ENCODE measurements at places on chromosomes 3 and 15.

GRCh38 chr3:32261545-32261944 is 23.1 kb downstream of the CMTM8 start:
- no peak for DNase-seq

DNA sequence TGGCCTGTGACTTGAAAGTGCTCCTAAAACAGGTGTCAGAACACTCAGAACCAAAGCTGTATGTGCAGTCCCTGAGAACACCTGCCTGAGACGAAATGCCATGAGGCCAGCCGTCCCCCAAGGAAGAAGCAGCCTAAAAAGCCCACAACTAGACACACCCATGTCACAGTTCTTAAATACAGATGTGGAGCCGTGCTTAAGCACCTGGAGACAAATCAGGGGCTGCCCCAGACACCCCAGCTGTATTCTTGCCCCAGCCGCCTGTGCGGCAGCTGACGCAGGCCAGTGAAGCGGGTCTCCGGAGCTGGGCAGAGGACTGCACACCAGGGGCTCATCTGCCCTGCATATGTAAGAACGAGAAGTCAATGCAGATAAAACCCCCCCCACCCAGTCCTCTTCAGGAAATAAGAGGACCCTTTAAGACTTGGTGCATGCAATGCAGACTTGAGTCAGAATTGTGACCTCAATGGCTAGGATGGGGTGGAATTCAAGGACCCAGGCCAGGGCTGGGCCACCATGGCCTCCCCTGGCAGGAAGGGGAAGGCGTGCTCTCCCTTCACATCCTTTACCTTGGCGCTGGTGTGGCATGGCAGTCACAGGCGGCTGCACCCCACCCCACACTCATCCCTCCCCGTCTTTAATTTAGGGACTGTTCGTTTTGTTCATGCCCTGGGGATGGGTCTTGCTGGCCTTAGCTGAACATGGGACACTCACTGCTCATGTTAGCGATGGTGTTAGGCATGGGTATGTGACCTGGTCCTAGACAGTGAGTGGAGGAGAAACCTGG is 27.7 kb upstream of the PLXNA1 start:
- no peak for DNase-seq

GRCh38 chr15:78363381-78363734 is 23.2 kb downstream of the CRABP1 start:
- no peak for DNase-seq

GRCh38 chr3:144275005-144275404 is 303.4 kb downstream of the DIPK2A start:
- DNase-seq: no peak

Data from BJ (cell line).